HFF-Myc (cell line): ENCODE measurements at places on chromosomes 5 and 9.

DNA sequence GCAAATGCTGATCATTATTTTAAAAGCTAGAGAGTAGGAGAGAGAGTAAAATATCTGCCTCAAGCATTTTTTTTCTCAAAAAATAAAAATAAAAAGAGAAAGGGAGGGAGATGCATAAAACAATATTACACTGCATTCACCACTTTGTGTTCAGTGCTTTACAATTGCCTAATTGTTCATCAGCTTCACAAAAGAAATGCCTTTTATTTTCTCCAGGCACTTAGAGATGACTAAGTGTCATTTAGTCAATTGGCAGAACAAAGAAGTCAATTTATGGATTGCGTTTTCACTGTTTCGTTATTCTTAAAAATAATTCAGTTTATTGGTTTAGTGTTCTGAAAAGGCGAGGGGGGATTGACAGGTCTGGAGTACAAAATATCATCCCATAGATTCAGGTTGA, 232.5 kb upstream of the CCNH start:
- DNase-seq = no peak

- DNase-seq = no peak
These were observed 236.6 kb upstream of the ACTBL2 start for GRCh38 chr5:57719216-57719615.

- DNase-seq = no peak
These were observed 1.1 kb upstream of the DBH start for GRCh38 chr9:133635098-133635497.

- DNase-seq = no peak
These were observed 178.0 kb downstream of the CEMIP2 start for GRCh38 chr9:71590362-71590761.

DNA sequence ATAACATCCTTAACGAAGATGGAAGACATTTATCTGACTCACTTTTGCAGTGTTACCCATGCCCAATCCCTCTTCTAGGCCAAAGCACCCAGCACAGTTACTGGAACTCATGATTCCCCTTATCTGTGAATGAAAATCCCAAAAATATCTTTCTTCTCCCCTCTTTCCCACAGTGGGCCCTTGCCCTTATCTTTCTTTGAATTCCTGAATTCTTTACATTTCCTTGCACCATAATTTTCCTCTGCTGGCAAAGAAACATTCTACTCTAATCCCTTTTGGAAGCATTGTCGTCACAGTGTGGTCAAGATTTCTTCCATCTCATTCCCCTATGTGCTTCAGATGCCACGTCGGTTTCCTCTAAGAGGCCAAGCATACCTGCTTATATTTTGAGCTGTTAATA, 135.9 kb upstream of the LIFR start:
- no peak for DNase-seq

DNA sequence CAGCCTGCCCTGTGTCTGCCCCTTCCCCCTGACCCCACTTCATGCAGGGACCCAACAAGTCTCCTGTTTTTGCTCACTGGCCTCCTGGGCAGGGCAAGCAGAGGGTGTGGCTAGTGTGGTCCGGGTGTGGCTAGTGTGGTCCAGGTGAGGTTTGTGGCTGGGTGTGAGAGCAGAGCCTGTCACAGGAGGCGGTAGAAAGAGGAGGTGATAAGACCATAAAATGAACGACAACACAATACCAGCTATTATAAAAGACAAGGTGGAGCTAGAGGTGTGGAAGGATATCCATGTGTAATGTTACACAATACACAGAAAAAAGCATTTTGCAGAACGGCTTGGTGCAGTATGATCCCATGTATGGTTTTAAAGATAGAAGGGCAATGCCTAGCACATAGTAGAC, 23.3 kb downstream of the SPRY4 start:
- DNase-seq = no peak

- DNase-seq = no peak
These were observed 60.7 kb upstream of the ZNF169 start for GRCh38 chr9:94198414-94198813.

GRCh38 chr9:17481565-17481964, 97.3 kb upstream of the SH3GL2 start:
- DNase-seq = peak; percentile 6

DNA sequence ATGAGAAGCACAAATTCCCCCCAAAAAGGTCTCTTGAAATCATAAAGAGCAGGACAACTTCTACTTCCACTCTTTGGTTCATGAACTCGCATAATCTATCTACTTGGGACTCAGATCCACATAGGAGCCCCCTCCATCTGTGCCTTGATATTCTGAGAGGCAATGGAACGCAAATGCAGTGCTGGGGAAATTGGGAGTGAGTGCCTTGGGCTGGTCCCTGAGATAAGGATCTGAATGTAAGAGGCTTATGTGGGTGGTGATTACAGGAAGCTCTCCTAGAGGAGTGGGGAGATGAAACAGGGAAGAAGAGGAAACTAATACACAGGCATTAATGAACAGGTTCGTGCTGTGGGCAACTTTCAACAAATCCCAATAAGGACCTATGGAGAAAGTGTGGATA, 285.6 kb downstream of the RASEF start:
- DNase-seq = no peak
